ENCODE measurements at places on chromosomes 1 and 21. TPM values are rescaled to one million over a fixed set of nuclear protein-coding genes. Genes with fewer than 3 reads are reported as not detected.

Gene CD1D
- not detected for total RNA-seq

Gene OR2L5
- not detected for total RNA-seq

Gene RHD
- 0.34 TPM for total RNA-seq

Gene VASH2
- total RNA-seq = 0.19 TPM

Gene SNX27
- total RNA-seq = 24.3 TPM

Gene CENPS
- total RNA-seq = 11.4 TPM

Gene S100A9
- total RNA-seq = 0.51 TPM

Gene TSACC
- total RNA-seq = not detected

Gene TRIM67
- total RNA-seq = not detected

Gene WNT4
- 0.14 TPM for total RNA-seq

Gene GSTM4
- total RNA-seq = 1.5 TPM

Gene RCC1
- 54.5 TPM for total RNA-seq

Gene SLC6A17
- 0.84 TPM for total RNA-seq

Gene VAV3
- total RNA-seq = 63.2 TPM

Gene FOXO6
- 0.05 TPM for total RNA-seq
